Activated CD4-positive, alpha-beta T cell treated with anti-CD3 and anti-CD28 coated beads, Interleukin-2, amount 50 U/mL, for 24 hours (primary cell): ENCODE measurements at places on chromosomes 3 and 15.

- no peak for DNase-seq
These were observed 586.0 kb upstream of the TGFBR2 start for GRCh38 chr3:30020380-30020779.

DNA sequence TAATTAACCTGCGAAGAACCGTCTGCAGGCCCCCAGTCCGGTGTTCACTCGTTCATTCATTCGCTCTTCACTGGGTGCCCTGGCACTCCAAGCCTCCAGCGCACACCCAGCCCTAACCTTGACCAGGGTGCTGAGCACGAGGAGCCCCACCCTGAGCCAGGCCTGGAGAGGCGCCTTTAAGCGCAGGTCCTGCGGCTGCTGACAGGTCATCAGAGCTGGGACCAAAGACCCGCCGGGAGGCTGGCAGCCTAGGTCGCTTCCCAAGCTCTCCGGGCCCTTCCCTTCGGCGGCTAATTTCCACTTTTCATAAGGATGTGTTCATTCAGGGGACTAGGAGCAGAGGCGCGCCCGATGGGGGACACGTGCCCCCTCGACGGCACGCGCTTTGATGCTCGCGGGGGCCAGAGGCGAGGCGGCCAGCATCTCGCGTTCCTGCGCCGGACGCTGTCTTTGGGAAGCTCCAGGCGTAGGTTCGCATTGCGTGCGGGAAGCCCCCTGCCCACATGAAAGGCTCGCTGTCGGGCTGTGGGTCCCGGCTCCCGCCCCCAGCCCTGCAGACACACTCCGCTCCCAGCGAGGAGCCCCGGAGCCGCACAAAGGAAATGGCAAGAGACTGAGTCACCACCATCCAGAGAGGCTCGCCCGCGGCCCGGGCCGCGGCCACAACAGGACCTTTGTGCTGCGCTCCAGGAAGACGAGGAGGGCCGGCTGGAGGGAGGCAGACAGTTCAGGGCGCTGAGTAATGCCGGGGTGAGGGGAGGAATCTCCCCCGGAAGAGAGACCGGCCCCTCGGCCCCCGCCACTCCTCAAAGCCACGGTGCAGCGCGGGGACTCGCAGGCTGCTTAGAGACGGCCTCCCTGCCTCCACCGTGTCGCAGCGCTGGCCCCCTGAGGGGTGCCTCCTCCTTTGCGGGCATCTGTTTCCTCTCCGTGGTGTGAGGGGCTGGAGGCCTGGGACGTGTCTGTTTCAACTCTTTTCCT is 266.4 kb upstream of the HES1 start:
- DNase-seq = no peak

DNA sequence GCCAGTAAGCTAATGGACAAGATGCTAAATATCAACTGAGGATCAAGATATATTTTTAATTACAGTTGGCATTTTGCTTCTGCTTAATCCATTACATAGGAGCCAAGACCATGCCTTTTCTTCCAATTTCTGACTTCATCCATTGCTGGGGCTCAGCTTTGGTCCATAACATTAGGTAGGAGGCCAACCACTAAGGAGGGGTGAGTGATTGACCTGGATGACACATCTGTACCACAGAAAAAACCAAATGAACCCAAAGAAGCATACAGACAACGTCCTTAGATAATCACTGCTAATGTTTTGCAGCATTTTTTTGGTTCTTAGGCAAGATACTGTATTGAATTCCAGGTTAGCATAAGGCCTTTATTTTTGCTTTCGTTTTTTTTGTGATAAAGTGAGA is 353.2 kb upstream of the KCNH8 start:
- DNase-seq = no peak

GRCh38 chr15:48617619-48618018 is 27.9 kb downstream of the FBN1 start:
- DNase-seq = no peak

- no peak for DNase-seq
These were observed 157.4 kb downstream of the SHOX2 start for GRCh38 chr3:157948605-157949383.

GRCh38 chr3:163218336-163218735 is 1721.7 kb downstream of the OTOL1 start:
- DNase-seq = no peak

DNA sequence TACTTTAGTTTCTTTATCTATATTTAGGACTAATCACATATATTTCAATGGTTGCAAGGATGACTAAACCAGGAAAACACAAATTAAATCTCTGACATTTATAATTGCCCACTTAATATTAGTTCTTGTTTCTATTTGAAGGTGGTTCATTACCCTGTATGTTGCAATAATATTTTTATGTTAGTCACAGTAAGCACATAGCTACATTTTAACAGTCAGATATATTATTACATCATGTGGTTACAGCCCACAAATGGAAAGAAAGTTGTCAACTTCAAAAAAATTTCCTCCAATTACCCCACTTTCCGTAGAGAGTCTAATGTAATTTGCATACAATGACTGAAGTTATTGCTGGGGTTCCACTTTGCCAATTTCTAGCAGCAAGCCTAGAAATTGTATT is 114.6 kb downstream of the TUSC7 start:
- DNase-seq = no peak

DNA sequence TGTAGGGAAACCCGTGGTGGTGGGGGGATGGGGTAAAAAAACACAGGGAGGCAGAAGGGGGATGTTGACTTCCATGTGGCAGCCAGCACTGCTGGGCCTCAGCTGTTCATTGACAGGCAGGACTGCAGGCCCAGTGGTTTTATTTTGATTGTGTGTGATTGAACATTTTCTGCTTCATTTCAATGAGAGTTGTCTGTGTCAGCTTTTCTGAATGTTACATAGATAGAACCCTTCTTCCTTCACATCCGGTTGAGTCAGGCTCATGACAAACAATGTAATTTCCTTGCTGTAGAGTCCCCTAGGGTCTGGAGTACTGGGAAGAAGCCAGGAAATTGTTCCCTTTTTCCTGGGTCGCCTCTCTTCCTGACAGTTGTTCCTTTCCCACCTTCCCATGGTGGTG is 8.2 kb upstream of the RPP25 start:
- no peak for DNase-seq

DNA sequence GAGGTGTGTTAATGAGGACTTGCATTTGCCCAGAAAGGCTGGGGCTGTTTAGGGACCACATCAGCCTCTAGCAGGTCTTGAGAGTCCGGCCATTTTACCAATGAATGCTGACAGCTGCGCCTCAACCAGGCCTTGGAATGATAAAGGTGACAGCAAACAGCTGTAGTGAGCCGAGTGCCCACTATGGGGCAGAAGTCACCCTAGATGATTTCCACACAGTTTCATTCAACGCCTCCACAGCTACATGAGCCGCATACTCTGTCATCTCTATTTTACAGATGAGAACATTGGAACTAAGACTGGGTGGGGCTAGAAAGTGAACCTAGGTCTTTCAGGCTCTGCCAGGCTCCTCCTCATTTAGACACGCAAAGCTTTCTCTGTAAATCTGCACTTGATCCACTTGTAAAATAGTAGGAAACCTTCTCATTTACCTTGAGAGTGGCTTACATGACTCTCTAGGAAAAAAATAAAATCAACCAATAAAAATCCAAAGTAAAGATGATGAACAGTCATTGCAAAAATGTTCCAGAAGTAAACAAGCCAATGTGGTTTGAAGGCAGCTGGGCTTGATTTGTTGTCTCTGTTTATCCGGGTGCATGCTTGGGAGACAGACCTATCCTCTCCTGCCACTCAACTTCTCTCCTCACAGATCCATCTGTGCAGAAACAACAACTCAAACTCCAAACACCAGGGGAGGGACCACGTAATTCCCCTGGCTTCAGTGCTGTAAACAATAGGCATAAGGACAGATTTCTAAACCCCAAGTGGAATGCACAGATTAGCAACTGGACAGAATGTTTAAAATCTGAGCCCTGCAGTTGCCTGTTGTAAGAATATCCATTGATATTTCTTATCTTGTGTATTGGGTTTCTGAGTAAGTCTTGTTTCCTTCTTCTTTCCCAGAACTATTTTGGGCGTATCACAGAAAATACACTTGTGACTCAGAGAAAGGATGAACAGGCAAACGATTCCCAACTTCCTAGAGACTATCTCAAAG is 31.5 kb upstream of the LDHAL6B start:
- DNase-seq = peak; percentile 6

DNA sequence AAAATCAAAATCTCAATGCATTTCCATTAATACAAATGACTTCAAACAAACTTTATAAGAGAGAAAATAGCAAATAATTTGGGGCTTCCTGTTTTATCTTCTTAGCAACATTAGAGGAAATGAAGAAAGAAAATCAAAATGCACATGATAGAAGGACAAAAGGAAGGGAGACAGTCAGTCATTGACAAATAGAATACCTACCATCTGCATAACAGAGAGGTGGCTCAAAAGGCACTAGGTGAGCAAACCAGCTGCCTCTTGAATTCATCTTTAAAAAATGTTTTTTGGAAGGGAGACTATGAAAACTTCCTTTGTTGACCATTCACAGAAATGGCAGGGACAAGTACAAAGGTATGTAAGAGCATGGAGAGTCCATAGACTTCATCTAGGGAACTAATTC is 9.4 kb downstream of the NMNAT3 start:
- no peak for DNase-seq

GRCh38 chr15:75367406-75367912 is 948 bp downstream of the MAN2C1 start:
- DNase-seq = no peak

DNA sequence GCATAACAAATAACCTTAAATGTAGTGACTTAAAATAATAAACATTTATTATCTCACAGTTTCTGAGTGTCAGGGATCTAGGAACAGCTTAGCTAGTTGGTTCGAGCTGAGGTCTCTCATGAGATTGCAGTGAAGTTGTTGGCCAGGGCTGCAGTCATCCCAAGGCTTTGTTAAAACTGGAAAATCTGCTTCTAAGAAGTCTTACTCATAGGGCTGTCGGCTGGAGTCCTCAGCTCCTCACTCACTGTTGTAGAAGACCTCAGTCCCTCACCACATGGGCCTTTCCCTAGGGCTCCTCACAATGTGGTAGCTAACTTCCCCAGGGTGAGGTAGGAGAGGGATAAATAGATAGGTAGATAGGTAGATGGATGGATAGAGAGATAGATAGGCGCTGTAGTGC is 20.8 kb upstream of the SLC7A14 start:
- DNase-seq = no peak

DNA sequence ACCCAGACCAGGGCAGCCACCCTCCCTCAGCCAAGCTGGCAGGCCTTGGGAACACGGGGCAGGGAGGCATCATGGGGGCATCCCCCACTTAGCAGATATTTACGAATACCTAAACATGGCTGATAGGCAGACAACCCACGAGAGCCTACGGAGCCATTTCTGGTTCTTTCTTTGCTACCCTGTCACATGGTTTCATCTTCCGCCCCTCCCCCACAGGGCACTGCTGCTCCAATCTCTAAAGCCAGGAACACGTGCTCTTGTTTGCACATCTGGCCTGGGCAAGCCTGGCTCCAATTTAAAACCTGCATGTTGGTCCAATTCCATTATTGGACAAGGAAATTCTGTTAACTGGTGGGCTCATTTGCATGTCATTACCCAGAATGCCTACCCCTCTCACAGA is 447.4 kb upstream of the NR2F2 start:
- DNase-seq = no peak

- DNase-seq = no peak
These were observed 25.6 kb upstream of the VPS8 start for GRCh38 chr3:184786280-184786941.
